Naive thymus-derived CD8-positive, alpha-beta T cell (primary cell): ENCODE measurements at places on chromosomes 6 and 20. TPM values are rescaled to one million over a fixed set of nuclear protein-coding genes. Genes with fewer than 3 reads are reported as not detected.

DNA sequence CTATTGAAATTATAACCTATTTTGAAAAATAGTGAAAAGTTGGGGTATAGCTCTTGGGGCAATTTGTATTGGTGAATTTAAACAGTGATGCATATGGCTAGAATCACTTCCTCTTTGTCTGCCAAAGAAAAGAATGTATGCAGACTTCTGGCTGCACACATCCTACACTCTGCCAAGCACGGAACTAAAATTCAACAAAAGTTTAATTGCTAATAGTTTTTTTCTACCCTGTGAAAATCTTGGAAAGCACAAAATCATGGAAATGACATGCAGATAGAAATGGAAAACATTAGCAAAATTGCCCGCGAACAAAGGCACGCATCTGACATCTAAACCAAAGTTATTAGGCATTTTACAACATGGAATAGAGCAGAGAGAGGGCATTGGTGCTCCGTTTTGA is 106.4 kb upstream of the PDE10A start:
- peaks cover 10% of the 10 kb centered on the region for H3K27me3 ChIP-seq
- no peak for DNase-seq
- H3K4me1 ChIP-seq = no peaks in the 10 kb centered on the region
- H3K4me3 ChIP-seq = no peak overlapping the region

DNA sequence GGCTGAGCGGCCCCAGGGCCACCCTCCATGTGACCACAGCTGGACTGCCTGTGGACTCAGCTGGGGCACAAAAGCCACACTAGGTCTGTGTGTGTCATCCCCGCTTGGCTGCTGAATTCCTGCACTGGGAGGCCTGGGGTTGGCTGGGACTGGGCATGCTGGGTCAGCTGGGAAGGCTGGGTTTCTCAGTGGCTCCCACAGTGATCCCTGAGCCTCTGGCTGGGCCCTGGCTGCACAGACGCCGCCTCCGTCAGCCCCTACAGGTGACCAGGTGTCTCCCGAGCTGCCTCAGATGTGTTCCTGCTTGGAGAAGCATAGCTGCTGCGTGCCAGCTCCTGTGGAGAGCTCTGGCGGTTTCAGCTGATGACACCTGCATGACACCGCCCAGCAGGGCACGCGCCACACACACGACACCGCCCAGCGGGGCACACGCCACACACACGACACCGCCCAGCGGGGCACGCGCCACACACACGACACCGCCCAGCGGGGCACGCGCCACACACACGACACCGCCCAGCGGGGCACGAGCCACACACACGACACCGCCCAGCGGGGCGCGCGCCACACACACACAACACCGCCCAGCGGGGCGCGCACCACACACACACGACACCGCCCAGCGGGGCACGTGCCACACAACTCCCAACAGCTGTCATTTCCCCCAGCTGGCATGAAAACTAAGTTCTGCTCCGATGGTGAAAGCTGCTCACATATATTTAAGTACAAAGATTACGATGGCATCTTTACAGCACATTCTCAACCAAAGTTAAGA is 88.8 kb downstream of the TAF4 start:
- peaks cover 53% of the 10 kb centered on the region for H3K36me3 ChIP-seq
- peaks cover 13% of the 10 kb centered on the region for H3K4me1 ChIP-seq
- no peaks in the 10 kb centered on the region for H3K27me3 ChIP-seq
- H3K4me3 ChIP-seq = no peak overlapping the region
- no peak overlapping the region for H3K27ac ChIP-seq
- DNase-seq = no peak

The BCAS4 gene
- 77.4 TPM for total RNA-seq

DNA sequence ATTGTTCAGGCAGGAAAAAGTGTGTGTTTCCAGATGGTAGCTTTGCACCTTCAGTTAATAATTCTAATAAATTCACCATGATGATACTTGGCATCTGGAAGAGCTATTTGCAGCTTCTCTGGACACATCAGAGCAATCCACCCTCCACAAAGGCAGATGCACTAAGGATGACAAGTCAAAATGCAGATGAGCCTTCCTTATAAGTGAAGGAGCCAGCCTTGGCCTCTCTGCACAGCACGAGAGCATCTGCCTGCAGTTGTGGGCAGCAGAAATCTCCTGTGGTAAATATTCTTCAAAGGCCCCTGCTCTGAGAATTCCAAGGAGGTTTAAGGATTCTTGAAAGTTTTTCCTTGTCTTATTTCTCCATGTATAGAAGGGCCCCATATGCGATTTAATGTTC is 6.9 kb upstream of the POM121L2 start:
- peaks cover 83% of the 10 kb centered on the region for H3K27me3 ChIP-seq
- H3K4me3 ChIP-seq = no peak overlapping the region
- no peaks in the 10 kb centered on the region for H3K36me3 ChIP-seq
- no peak for DNase-seq

DNA sequence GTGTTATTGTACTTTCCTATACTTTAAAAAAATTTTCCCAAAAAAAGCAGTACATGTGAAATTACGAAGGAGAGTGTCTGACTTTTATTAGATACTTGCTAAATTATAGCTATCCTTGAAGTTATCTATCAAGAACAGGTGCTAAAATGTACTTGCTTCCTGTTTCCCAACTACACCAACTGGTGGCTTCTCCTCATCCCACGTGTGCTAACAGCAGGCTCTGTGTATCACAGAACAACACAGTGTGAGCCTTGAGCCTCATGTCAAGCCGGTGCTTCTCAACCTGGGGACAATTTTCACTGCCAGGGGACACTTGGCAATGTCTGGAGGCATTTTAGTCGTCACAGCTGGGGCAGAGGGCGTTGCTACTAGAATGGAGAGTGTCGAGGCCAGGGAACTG is 36.2 kb upstream of the CDYL start:
- H3K36me3 ChIP-seq = no peaks in the 10 kb centered on the region
- no peak overlapping the region for H3K4me3 ChIP-seq
- DNase-seq = no peak

DNA sequence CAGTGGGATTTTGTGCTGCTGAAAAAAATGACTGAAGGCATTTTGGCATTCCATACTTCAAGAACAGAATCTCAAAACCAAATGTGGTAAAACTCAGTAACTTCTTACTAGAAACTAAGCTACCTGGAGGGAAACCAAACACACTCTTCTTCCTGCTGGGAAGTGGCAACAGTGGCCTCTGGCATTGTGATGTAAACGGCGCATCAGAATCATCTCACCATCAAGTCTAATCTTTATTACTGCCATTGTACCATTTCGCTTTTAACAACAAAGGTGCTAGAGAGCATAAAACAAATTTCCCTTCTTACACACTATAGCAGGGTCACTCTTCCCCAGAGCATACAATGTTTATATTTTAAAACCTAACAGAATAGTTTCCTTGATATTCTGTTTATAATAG is 101.6 kb upstream of the CEP162 start:
- no peaks in the 10 kb centered on the region for H3K36me3 ChIP-seq
- H3K4me3 ChIP-seq = no peak overlapping the region
- peaks cover 2% of the 10 kb centered on the region for H3K27me3 ChIP-seq
- H3K4me1 ChIP-seq = no peaks in the 10 kb centered on the region
- no peak overlapping the region for H3K27ac ChIP-seq

The MYLK2 gene
- not detected for total RNA-seq

- H3K27me3 ChIP-seq = no peaks in the 10 kb centered on the region
- H3K4me3 ChIP-seq = no peak overlapping the region
- DNase-seq = no peak
- H3K36me3 ChIP-seq = no peaks in the 10 kb centered on the region
- peaks cover 79% of the 10 kb centered on the region for H3K4me1 ChIP-seq
- peak overlapping the region; percentile 63 for H3K27ac ChIP-seq
Measured at GRCh38 chr6:130136798-130137197, 86.0 kb downstream of the SAMD3 start.

GRCh38 chr6:55957961-55958422 is 82.6 kb upstream of the BMP5 start:
- DNase-seq = no peak
- no peaks in the 10 kb centered on the region for H3K27me3 ChIP-seq
- H3K4me3 ChIP-seq = no peak overlapping the region
- no peaks in the 10 kb centered on the region for H3K36me3 ChIP-seq
- no peaks in the 10 kb centered on the region for H3K4me1 ChIP-seq

DNA sequence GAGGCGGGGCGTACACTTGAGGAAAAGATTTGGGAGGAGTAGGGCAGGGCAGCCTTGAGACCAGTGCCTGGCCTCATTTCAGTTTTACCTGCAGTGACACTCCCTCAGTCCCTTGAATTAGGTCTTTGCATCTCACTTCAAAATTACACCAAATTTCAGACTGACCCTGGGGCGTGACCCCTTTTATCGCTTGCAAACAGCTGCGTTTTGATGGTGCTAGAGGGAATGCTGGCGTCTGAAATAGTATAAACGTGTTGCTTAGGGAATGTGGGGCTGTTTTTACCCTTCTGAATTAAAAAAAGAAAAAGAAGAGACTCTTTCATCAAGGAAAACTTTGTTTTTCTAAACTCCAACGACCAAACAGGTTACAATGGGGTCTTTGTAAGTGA is 21.0 kb downstream of the COL9A1 start:
- no peak overlapping the region for H3K27ac ChIP-seq
- no peak for DNase-seq
- peaks cover 62% of the 10 kb centered on the region for H3K27me3 ChIP-seq
- no peaks in the 10 kb centered on the region for H3K4me1 ChIP-seq
- no peak overlapping the region for H3K4me3 ChIP-seq

The DEFB119 gene
- total RNA-seq = not detected

DNA sequence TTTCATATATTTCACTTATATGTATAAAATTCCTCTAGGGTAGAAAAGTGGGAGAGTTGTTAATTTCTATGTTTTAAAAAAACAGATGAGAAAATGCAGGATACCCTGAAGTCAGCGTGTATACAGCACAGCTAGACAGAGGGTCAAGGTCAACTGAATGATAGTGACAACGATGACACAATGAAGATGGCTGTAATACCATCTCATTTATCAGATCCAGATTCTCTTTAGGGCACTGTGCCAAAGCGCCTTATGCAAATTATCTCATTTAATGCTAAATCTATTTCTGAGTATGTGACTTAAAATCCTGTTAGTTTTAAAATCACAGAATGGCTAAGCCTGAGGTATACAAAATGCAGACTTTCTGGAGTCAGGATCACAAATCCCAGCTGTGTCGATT is 431.4 kb upstream of the RUNX2 start:
- H3K36me3 ChIP-seq = peaks cover 10% of the 10 kb centered on the region
- no peak for DNase-seq
- H3K27ac ChIP-seq = no peak overlapping the region
- H3K27me3 ChIP-seq = no peaks in the 10 kb centered on the region
- H3K4me3 ChIP-seq = no peak overlapping the region
- H3K4me1 ChIP-seq = no peaks in the 10 kb centered on the region

GRCh38 chr6:72861935-72862432 is 240.1 kb downstream of the KCNQ5 start:
- H3K36me3 ChIP-seq = no peaks in the 10 kb centered on the region
- H3K4me3 ChIP-seq = no peak overlapping the region
- H3K27ac ChIP-seq = no peak overlapping the region
- no peaks in the 10 kb centered on the region for H3K27me3 ChIP-seq

The CALHM5 gene
- not detected for total RNA-seq

The DNAH8 gene
- total RNA-seq = not detected

The SNX21 gene
- total RNA-seq = 1.3 TPM

- peaks cover 47% of the 10 kb centered on the region for H3K27me3 ChIP-seq
- DNase-seq = no peak
Measured at GRCh38 chr6:39040080-39040673, 8.4 kb upstream of the GLP1R start.

DNA sequence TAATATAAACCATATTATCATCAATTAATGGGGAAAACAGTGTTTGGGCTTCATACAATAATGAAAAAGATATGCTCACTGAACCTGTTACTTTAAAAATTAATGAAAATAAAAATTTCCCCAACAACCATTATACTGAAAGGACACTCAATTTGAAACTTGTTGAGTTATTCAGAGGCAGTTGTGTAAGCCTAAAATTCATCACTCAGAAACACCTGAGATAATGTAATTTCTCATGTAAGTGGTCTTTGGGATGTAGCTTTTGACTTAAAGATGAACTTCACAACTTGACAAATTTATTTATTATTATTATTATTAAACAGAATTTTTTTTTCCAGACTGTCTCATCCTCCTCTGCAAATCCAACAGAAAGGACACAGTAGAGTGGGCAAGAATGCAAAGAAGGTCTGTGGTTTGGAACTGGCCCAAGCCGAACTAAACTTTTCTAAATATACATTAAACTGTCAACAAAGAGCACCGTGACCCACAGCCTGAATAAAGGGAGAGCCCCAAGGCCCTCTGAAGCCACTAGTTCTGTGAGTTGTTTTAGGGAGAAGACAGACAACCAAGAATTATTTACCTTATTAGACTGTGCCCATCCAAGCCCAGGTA is 32.2 kb upstream of the HEY2 start:
- no peak overlapping the region for H3K27ac ChIP-seq
- H3K4me3 ChIP-seq = no peak overlapping the region
- no peaks in the 10 kb centered on the region for H3K4me1 ChIP-seq
- no peak for DNase-seq
- peaks cover 4% of the 10 kb centered on the region for H3K27me3 ChIP-seq
- H3K36me3 ChIP-seq = no peaks in the 10 kb centered on the region

DNA sequence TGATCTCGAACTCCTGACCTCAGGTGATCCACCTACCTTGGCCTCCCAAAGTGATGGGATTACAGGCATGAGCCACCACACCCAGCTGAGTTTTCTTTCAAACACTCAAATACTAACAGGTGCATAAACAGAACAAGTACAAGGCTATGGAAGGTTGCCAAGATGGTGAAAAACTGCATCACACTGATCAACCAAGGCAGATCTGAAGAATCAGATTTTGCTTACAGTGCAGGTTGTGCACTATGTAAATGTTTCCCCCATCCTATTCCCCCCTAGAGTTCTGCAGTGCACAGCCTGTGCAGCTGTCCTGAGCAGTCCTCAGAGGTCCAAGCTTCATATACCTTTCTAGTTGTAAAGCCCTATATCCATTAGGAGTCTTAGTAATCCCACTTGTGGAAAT is 73.0 kb downstream of the GFRA4 start:
- DNase-seq = no peak
- H3K4me1 ChIP-seq = no peaks in the 10 kb centered on the region
- no peak overlapping the region for H3K4me3 ChIP-seq
- no peaks in the 10 kb centered on the region for H3K27me3 ChIP-seq

GRCh38 chr6:56534680-56535419 is 107.8 kb downstream of the DST start:
- DNase-seq = no peak
- no peak overlapping the region for H3K27ac ChIP-seq
- peaks cover 3% of the 10 kb centered on the region for H3K27me3 ChIP-seq
- H3K4me3 ChIP-seq = no peak overlapping the region
- no peaks in the 10 kb centered on the region for H3K4me1 ChIP-seq

DNA sequence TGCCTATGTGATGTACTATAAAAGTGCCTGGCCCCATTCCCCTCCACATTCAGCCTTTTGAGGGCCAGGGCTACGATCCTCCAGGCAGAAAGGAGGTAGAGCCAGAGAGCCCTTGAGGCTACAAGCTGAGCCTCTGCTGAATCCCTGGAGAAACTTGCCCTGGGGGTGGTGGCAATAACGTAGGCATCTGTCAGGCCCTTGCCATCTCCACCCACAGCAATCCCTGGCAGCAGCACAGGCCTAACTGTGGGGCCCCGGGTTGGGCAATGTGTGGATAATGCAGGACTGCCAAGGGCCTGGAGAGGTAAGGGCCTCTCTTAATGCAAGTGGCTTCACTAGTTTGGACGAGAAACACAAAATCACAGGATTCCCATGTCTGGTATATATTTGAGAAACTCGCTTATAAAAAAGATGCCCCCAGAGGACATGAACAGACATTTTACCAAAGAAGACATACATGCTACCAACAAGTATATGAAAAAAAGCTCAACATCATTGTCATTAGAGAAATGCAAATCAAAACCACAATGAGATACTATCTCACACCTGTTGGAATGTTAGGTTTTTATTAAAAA is 99.0 kb downstream of the QRSL1 start:
- H3K27me3 ChIP-seq = peaks cover 6% of the 10 kb centered on the region
- H3K4me3 ChIP-seq = no peak overlapping the region
- H3K4me1 ChIP-seq = peaks cover 2% of the 10 kb centered on the region
- H3K36me3 ChIP-seq = no peaks in the 10 kb centered on the region
- DNase-seq = no peak
